ENCODE measurements at places on chromosomes 2 and 18. TPM values are rescaled to one million over a fixed set of nuclear protein-coding genes. Genes with fewer than 3 reads are reported as not detected.

MYOM1 gene
- total RNA-seq = 0.98 TPM

LRRTM1 gene
- not detected for total RNA-seq

SNED1 gene
- 80.4 TPM for total RNA-seq

MC4R gene
- total RNA-seq = not detected

MROH2A gene
- 0.15 TPM for total RNA-seq
